ENCODE measurements at places on chromosomes 13 and 19. TPM values are rescaled to one million over a fixed set of nuclear protein-coding genes. Genes with fewer than 3 reads are reported as not detected.

Gene APOE
- 332 TPM for total RNA-seq

Gene PDX1
- not detected for total RNA-seq

Gene SELENOW
- total RNA-seq, result 919 TPM

Gene GRIK5
- 24.2 TPM for total RNA-seq

Gene C19orf81
- total RNA-seq, result 1.7 TPM

Gene ATP4A
- 0.27 TPM for total RNA-seq

Gene ADGRE2
- total RNA-seq, result 6.0 TPM

Gene CYP2A7
- total RNA-seq, result not detected

Gene TM9SF2
- 185 TPM for total RNA-seq

DNA sequence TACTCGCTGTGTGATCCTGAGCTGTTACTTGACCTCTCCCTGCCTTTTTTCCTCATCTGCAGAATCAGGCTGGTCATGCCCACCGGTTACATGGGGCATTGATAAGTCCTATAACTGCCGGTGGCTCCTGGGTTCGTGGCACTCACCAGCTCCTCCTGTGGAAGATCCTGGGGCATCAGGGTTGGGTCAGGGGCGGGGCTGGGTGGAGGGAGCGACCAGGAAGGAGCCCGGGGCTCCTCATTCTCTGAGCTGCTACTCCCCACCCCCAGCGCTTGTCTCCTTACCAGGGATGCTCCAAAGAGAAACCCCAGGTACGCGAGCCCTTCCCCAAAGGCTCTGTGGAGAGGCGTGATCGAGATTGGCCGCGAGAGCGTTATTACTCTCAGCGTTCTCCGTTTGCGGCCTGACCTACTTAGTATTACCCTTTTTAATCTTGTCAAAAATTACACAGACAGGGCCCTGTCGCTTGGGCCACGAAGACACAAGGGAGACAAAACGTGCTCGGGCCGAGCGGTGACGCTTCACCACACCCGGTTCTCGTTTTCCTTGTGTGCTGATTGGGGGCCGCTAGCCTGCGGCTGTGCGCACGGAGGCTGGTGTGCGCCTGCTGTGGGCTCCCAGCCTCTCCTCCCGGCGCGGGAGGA is 10.7 kb downstream of the HDGFL2 start:
- no peaks in the 10 kb centered on the region for H3K4me1 ChIP-seq
- no peaks in the 10 kb centered on the region for H3K36me3 ChIP-seq

- peak overlapping the region; percentile 15 for H3K4me3 ChIP-seq
- peak; percentile 87 for DNase-seq
- no peaks in the 10 kb centered on the region for H3K36me3 ChIP-seq
- H3K27me3 ChIP-seq, result no peaks in the 10 kb centered on the region
- peaks cover 18% of the 10 kb centered on the region for H3K4me1 ChIP-seq
- peak overlapping the region; percentile 71 for H3K27ac ChIP-seq
These were observed 2.1 kb downstream of the PNMA8C start for GRCh38 chr19:46426506-46427162.

GRCh38 chr19:6465006-6465405 is 935 bp downstream of the CRB3 start:
- no peaks in the 10 kb centered on the region for H3K27me3 ChIP-seq
- peak overlapping the region; percentile 16 for H3K27ac ChIP-seq
- no peaks in the 10 kb centered on the region for H3K4me1 ChIP-seq

- no peaks in the 10 kb centered on the region for H3K36me3 ChIP-seq
- no peak overlapping the region for H3K4me3 ChIP-seq
- no peak for DNase-seq
- H3K27ac ChIP-seq, result no peak overlapping the region
- H3K27me3 ChIP-seq, result no peaks in the 10 kb centered on the region
- H3K4me1 ChIP-seq, result no peaks in the 10 kb centered on the region
These were observed 1131.7 kb downstream of the SLITRK5 start for GRCh38 chr13:88802886-88803285.

GRCh38 chr19:46232029-46232428 is 2.5 kb downstream of the IGFL1 start:
- H3K36me3 ChIP-seq, result no peaks in the 10 kb centered on the region
- DNase-seq, result no peak
- no peaks in the 10 kb centered on the region for H3K27me3 ChIP-seq
- no peak overlapping the region for H3K4me3 ChIP-seq
- no peak overlapping the region for H3K27ac ChIP-seq

DNA sequence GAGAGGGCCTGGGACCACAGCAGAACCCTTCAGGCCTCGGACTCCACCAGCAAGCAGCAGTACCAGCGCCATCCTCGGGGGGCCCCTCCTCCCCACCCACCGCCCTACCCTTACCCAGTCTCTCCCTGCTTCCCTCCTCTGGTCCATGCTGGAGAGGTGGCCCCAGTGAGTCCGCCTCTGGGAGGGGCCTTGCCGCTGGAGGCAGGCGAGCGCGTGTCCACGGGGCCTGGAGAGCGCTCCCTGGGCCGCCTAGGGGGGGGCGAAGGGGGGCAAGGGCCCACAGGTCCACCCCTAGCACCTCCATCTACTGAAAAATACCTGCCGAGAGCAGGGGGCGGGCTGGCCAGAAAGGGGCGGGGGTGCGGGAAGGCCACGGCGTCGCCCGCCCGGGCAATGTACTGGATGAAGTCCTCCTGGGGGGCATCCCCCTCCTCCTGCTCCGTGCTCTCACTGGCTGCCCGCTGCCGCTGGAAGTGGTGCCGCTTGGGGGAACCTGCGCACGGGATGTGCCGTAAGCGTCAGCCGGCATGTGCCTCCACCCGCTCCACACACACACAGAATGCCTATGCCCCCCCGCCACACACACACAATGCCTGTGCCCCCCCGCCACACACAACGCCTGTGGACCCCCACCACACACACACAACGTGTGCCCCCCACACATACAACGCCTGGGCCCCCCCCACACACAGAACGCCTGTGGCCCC is 6.9 kb downstream of the CBARP start:
- H3K27me3 ChIP-seq, result no peaks in the 10 kb centered on the region
- peaks cover 22% of the 10 kb centered on the region for H3K4me1 ChIP-seq
- no peak overlapping the region for H3K4me3 ChIP-seq
- H3K27ac ChIP-seq, result no peak overlapping the region
- peaks cover 22% of the 10 kb centered on the region for H3K36me3 ChIP-seq

DNA sequence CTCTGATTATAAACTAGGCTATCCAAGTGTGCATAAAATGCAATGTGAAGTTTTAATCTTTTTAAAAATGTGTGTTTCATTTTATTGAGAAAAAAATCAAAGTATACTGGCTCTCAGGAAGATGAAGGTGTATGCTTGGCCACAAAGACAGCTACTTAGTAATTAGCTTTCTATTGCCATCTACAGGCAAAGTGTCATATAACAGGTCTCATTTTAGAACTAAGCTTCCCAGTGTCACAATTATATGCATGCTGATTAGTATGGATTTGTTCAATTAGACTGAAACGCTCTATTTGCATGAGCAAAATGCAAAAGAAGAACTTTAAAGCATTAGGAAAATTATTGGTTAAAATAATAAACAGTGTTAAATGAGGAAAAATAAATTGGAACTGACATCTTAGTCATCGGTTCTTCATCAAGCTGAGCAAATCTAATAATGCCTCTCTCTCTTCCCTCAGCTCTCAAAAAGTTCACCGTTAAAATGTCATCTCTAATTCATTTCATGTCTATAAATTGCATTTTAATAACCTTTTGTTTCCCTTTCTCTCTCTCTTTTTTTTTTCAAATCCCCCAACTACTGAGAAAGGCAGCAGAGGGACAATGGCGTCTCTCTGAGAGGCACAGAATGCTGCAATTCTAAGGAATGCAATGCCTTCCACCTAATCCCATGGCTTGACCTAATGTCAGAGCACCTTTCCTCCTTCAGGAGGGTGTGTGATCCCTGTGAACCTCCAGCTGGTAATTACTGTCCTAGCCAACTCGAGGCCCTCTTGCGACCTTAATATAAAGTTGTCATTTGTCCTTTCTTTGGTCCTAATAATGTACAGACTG is 313.1 kb upstream of the MAB21L1 start:
- no peak overlapping the region for H3K4me3 ChIP-seq
- H3K27me3 ChIP-seq, result no peaks in the 10 kb centered on the region
- no peak overlapping the region for H3K27ac ChIP-seq
- no peaks in the 10 kb centered on the region for H3K36me3 ChIP-seq

GRCh38 chr19:17001603-17002183 is 24.9 kb downstream of the CPAMD8 start:
- no peak overlapping the region for H3K4me3 ChIP-seq
- no peaks in the 10 kb centered on the region for H3K4me1 ChIP-seq
- DNase-seq, result peak; percentile 6
- no peak overlapping the region for H3K27ac ChIP-seq
- H3K27me3 ChIP-seq, result no peaks in the 10 kb centered on the region

GRCh38 chr13:26539738-26540292 is 17.7 kb upstream of the WASF3 start:
- no peak overlapping the region for H3K27ac ChIP-seq
- peaks cover 7% of the 10 kb centered on the region for H3K4me1 ChIP-seq
- no peaks in the 10 kb centered on the region for H3K27me3 ChIP-seq
- no peaks in the 10 kb centered on the region for H3K36me3 ChIP-seq
- no peak for DNase-seq
